Stimulated activated CD4-positive, alpha-beta T cell treated with anti-CD3 and anti-CD28 coated beads, Interleukin-12 subunit alpha, Interleukin-12 subunit beta, amount 100 ng/mL, for 48 hours (primary cell): ENCODE measurements at places on chromosomes 3 and 15.
A peak's percentile ranks its signal among the peaks of the same experiment; 100 is the strongest.

GRCh38 chr15:77658304-77658703 lies 25.6 kb upstream of the LINGO1 start:
- no peak for DNase-seq

DNA sequence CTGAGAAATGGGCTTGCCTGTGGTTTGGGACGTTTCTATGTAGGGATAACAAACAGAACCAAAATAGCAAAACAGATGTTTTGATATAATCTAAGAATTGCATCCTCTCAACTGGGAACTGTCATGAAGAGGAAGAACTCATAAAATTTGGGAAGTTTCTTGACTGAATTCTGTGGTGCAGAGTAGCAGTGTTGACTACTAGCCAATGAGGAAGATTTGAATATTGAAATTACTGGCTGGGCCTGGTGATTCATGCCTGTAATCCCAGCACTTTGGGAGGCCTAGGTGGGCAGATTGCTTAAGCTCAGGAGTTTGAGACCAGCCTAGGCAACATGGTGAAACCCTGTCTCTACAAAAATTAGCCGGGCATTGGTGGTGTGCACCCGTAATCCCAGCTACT lies 42.2 kb downstream of the ZNF609 start:
- no peak for DNase-seq

DNA sequence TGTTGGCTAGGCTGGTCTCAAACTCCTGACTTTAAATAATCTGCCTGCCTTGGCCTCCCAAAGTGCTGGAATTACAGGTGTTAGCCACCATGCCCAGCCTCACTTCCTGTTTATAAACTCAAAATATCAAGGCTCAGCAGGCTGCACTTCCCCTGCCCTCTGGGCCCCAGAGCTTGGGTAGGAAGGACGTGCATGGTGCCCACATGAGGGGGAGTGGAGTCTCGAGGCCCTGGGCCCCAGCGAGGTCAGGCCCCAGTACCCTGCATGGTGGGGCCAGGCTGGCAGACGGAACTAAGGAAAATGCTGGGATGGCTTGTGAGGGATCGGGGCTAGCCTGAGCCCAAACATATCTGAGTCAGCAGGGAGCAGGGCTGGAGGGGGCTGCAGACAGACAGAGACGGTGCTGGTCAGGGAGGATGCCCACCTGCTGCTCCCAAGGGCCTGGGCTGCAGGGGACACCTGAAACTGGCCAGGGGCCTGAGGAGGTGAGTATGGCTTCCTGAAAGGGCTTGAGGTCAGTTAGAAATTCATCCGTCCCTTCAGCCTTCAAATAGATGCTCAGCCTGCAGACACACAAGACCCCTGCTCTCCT lies 5.1 kb downstream of the SPTBN5 start:
- DNase-seq = no peak

DNA sequence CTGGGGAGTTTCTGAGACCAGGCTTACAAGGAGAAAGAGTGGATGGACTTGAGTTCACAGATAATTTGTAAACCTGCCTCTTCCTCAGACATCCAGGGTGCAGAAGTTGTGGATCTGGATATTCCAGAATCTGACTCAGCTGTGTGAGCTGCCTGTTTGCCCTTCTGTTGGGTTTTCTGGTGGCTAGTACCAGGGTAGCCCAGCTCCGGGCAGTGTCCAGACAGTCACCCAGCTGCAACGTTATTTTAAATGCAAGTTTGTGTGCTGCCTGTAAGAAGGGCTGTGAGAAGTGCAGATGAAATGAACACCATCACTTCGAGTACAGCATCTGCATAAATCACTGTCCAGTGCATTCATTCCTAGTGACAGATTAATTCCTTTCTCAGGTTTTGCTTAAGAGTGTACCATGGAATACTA lies 1053.0 kb downstream of the TUSC7 start:
- DNase-seq = no peak

DNA sequence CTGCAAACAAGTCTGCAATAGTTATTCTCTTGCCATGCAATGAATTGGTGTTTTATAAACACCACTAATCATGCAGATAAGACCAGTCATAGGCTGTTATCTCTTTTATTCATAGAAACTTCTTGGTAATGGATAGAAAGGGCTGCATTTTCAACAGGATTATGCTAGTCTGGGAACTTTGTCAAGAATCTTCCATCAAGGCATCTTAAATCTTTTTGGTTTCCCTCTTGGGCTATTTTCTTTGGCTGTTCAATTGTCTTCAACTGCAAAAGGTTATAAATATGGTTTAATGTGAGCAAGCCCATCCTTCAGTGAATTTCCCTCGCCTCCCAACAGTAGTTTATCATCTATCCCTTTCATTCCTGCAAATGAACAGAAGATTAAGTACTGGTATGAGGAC lies 59.0 kb upstream of the MINAR1 start:
- no peak for DNase-seq

- DNase-seq = no peak
These were observed 36.2 kb upstream of the SLC6A6 start for GRCh38 chr3:14366248-14366647.

GRCh38 chr3:143991713-143992112 lies 20.1 kb downstream of the DIPK2A start:
- DNase-seq = no peak

DNA sequence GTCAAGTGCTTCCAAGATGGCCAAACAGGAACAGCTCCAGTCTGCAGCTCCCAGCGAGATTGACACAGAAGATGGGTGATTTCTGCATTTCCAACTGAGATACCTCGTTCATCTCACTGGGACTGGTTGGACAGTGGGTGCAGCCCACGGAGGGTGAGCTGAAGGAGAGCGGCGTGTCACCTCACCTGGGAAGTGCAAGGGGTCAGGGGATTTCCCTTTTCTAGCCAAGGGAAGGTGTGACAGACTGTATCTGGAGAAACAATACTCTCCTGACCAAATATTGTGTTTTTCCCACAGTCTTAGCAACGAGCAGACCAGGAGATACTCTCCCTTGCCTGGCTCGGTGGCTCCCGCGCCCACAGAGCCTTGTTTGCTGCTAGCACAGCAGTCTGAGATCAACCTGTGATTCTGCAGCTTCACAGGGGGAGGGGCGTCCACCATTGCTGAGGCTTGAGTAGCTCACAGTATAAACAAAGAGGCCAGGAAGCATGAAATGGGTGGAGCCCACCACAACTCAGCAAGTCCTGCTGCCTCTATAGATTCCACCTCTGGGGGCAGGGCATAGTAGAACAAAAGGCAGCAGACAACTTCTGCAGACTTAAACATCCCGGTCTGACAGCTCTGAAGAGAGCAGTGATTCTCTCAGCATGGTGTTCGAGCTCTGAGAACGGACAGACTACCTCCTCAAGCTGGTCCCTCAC lies 293.5 kb upstream of the SUCLG2 start:
- DNase-seq = peak; percentile 3

DNA sequence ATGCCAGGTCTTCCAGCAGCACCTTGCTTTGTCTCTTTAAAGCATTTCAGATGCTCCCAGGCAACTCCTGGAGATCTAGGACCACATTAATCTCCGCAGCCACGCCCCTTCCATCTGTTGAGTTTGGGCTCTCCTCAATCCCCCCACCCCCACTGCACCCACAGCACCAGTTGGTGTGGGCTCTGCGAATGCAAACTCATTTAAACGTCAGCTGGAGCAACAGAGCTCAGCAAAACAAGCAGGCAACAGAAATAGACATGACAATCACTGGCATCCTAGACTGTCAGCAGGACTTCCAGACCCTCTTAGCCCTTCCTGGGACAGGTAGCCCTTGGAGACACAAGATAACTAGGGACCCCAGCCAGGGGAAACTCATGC lies 106.9 kb downstream of the LSM3 start:
- DNase-seq = no peak

- no peak for DNase-seq
These were observed 19.1 kb upstream of the ATP13A3 start for GRCh38 chr3:194505791-194506415.

DNA sequence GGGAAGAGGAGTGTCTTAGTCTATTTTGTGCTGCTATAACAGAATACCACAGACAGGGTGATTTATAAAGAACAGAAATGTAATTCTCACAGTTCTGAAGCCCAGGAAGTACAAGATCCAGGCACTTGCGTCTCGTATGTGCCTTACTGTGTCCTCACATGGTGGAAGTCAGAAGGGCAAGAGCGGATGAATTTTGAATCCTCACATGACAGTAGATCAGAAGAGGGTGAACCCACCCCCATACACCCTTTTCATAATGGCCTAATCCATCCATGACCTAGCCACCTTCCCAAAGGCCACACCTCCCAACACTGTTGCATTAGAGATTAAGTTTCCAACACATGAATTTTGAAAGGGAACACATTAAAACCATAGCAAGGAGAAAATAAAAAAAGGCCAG lies 18.7 kb upstream of the ANXA2 start:
- DNase-seq = no peak

- no peak for DNase-seq
These were observed 410.2 kb downstream of the GAP43 start for GRCh38 chr3:116033516-116033915.

- DNase-seq = no peak
These were observed 4.8 kb downstream of the CSK start for GRCh38 chr15:74786551-74787165.
